ENCODE measurements at places on chromosomes 4 and X. TPM values are rescaled to one million over a fixed set of nuclear protein-coding genes. Genes with fewer than 3 reads are reported as not detected.

- H3K4me3 ChIP-seq: no peak overlapping the region
- H3K27me3 ChIP-seq: no peaks in the 10 kb centered on the region
- no peaks in the 10 kb centered on the region for H3K4me1 ChIP-seq
- no peaks in the 10 kb centered on the region for H3K36me3 ChIP-seq
- no peak overlapping the region for H3K27ac ChIP-seq
Observed at GRCh38 chr4:48175328-48175727, 41.3 kb upstream of the TXK start.

DNA sequence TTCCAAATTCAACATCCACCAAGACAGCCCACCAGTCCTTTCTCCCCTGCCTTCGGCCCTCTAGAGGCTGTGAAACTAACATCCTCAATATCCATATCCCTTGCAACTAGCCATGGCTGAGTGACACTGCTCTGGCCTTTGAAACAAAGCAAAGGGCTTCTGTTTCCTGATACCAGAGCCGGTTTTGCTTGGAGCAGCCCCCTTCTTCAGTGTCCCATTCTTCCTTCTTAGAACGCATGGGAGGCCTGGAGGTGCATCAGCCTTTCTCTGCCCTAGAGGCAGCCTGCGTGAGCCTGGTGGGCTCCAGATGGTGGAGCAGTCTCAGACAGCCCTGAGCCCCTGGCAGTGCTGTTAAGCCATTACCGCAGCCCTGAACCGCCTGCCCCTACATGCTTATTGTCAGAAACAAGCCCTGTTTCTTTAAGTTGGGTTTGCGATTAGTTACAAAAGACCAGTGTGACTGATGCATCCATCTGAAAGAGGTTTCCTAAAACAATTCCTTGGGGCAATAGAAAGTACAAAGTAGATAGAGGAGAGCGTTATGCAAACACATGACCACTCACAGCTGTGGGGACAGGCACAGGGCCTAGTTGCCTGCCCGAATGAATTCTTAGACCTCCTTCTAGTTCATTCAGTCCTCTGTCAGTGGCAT is 74.1 kb downstream of the EVC start:
- peak; percentile 55 for DNase-seq
- no peaks in the 10 kb centered on the region for H3K4me1 ChIP-seq
- H3K36me3 ChIP-seq: peaks cover 31% of the 10 kb centered on the region
- peak overlapping the region; percentile 39 for H3K27ac ChIP-seq
- H3K4me3 ChIP-seq: no peak overlapping the region

DNA sequence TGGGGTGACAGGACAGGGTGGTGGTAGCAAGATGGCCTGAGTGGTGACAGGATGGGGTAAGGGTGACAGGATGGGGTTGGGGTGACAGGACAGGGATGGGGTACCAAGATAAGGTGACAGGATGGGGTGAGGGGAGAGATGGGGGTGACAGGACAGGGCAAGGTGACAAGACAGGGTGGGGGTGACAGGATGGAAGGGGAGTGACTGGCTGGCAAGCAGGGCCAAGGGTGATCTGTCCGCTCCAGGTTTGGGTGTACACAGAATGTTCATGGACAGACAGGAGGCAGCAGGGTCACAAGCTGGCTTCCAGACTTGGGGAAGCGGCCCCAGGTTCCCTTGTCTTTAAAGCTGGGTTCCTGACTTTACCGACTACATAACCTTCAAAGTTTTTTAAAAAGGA is 23.3 kb downstream of the RNF212 start:
- no peaks in the 10 kb centered on the region for H3K27me3 ChIP-seq
- H3K4me1 ChIP-seq: no peaks in the 10 kb centered on the region
- H3K36me3 ChIP-seq: no peaks in the 10 kb centered on the region
- DNase-seq: no peak
- no peak overlapping the region for H3K27ac ChIP-seq
- H3K4me3 ChIP-seq: no peak overlapping the region

- H3K4me1 ChIP-seq: no peaks in the 10 kb centered on the region
- peak; percentile 94 for DNase-seq
- no peaks in the 10 kb centered on the region for H3K27me3 ChIP-seq
- peak within 1 kb of the TSS; percentile 94 for H3K4me3 ChIP-seq
Observed at GRCh38 chr4:147683717-147684700, at the start of gene PRMT9. Gene PRMT9 (minus strand): TSS chr4:147684163. CDS start chr4:147683987, 176 bp downstream.

- no peaks in the 10 kb centered on the region for H3K4me1 ChIP-seq
- no peak overlapping the region for H3K4me3 ChIP-seq
- no peaks in the 10 kb centered on the region for H3K36me3 ChIP-seq
- H3K27me3 ChIP-seq: no peaks in the 10 kb centered on the region
Observed at GRCh38 chr4:144338148-144338547, 197.6 kb upstream of the GYPA start.

DCAF4L1 gene
- 0.11 TPM for total RNA-seq

DNA sequence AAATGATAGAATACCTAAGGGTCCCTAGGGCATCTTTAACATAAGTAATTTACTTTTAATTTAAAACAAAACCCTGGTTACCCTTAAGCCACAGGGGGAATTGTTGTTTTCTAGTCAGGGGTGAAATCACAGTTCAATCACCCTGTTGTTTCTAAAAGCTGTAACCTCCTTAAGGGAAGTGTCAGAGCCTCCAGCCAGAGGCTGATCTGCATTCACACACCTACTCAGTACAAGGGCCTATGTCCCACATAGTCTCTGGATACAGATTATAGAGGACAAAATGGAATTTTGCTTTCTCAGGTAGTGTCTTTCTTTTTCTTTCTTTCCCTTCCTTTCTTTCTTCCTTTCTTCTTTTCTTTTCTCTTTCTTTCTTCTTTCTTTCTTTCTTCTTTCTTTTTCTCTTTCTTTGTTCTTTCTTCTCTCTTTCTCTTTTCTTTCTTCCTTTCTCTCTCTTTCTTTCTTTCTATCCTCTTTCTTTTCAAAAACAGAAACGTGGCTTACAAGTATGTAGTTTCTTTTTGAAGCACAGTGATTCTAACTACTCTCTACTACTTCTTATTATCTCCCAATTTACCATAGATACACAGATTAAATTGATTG is 31.1 kb upstream of the BMPR1B start:
- no peaks in the 10 kb centered on the region for H3K4me1 ChIP-seq
- H3K27ac ChIP-seq: no peak overlapping the region
- no peak overlapping the region for H3K4me3 ChIP-seq
- DNase-seq: no peak
- H3K36me3 ChIP-seq: no peaks in the 10 kb centered on the region

- no peak overlapping the region for H3K4me3 ChIP-seq
- no peaks in the 10 kb centered on the region for H3K4me1 ChIP-seq
- no peak for DNase-seq
- H3K27ac ChIP-seq: no peak overlapping the region
- H3K36me3 ChIP-seq: no peaks in the 10 kb centered on the region
- H3K27me3 ChIP-seq: no peaks in the 10 kb centered on the region
Observed at GRCh38 chr4:28947374-28947773, 1772.8 kb upstream of the PCDH7 start.

- no peak for DNase-seq
- H3K4me1 ChIP-seq: peaks cover 3% of the 10 kb centered on the region
- H3K36me3 ChIP-seq: no peaks in the 10 kb centered on the region
- H3K4me3 ChIP-seq: no peak overlapping the region
- H3K27me3 ChIP-seq: no peaks in the 10 kb centered on the region
- H3K27ac ChIP-seq: no peak overlapping the region
Observed at GRCh38 chr4:142356801-142357200, 489.3 kb downstream of the INPP4B start.

GRCh38 chrX:47361538-47362511 is 8.6 kb upstream of the ZNF157 start:
- H3K27ac ChIP-seq: peak overlapping the region; percentile 51
- H3K4me3 ChIP-seq: peak overlapping the region; percentile 57
- DNase-seq: peak; percentile 91
- no peaks in the 10 kb centered on the region for H3K4me1 ChIP-seq

POU3F4 gene
- not detected for total RNA-seq
